ENCODE measurements at places on chromosomes 7 and 10.

DNA sequence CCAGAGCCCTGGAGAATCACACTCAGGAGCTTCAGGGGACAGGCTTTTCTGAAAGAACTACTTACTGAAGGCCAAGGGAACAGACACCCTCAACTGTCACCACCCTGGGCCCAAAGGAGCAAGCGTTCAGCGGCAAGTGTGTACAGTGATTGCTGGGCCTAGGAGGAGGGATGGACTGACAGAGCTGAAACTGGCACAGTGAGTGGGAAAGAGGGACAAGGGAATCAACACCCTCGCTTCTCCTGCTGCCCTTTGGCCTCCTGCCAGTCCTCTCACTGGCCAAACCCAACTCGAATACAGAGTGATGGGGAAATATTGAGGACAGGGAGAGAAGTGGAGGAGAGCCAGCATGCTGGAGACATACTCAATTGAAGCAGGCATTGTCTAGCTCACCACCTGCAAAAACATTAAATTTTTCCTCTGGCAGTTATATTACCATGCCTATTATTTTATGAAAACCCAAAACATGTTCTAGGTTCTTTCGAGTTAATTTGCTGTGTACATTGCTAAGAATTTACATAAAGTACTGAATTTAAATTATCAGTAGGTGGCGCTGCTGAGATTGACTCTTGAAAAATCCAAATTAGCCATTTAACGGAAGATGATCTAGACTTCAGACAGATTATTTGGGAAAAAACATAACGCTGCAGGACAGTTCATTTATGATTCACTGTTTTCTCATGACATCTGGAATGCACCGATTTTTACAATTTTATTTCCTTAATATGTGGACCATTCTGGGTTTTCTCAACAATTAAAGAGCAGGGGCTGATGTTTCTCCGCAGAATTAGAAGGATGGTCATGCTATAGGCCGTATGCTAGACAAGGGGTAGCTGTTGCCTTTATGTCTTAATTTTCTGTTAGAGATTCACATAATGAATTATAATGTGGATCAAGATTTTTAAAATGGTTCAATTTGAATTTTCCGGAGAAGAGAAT, 14.7 kb upstream of the TMEM236 start:
- DNase-seq = peak; percentile 43

- DNase-seq = no peak
Measured at GRCh38 chr10:34581801-34582532, 233.1 kb downstream of the PARD3 start.

DNA sequence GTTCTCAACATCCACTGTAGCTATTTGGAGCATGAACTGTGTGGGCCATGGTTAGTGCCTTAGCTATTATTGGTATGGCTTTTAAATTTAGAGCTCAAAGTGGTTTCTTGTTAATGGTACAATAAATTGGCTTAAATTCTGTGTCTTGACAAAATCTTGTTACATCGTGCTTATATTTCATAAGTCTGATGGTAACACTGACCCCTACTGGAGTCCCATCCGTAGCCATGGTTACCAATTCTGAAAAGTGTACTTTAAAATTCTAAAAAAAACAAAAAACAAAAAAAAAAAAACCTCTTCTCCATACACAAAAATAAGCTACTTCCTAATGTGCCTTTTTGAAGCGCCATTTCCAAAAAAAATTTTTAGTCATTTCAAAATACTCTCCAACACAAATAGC, 6.4 kb upstream of the RPP30 start:
- DNase-seq = no peak

DNA sequence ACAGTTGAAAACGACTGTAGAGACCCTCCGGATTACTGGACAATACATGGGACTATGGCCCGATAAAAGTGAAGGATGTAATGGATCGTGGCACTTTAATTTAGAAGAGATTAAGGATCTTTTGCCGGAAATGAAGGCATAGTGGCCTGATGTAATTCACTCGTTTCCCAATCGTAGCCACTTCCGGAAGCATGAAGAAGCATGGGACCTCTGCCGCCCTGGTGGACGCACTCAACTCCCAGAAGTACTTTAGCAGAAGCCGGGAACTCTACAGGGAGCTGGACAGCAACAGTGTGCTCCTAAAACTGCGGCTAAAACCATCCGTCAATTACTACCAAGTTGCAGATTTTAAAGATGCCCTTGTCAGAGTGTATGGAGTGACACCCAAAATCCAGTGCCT, 59.6 kb upstream of the NUPR2 start:
- DNase-seq = no peak

DNA sequence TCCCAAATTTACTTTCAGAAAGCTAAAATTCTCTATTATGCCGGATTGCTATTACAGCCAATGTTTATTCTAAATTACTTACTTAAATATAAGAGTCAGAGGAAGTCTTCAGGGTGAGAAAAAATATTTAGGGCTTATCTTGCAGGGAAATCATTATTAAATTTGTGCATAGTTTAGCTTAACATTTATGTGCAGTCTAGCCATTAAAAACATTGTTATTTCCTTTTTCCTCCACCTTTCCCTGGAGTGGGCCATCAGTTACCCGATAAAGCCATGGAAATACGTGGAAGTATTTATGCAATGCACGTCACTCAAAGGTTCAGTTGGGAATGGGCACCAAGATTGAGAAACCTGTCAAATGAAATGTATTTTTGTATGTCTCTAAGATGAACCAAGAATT, 9.5 kb upstream of the TAS2R60 start:
- no peak for DNase-seq

DNA sequence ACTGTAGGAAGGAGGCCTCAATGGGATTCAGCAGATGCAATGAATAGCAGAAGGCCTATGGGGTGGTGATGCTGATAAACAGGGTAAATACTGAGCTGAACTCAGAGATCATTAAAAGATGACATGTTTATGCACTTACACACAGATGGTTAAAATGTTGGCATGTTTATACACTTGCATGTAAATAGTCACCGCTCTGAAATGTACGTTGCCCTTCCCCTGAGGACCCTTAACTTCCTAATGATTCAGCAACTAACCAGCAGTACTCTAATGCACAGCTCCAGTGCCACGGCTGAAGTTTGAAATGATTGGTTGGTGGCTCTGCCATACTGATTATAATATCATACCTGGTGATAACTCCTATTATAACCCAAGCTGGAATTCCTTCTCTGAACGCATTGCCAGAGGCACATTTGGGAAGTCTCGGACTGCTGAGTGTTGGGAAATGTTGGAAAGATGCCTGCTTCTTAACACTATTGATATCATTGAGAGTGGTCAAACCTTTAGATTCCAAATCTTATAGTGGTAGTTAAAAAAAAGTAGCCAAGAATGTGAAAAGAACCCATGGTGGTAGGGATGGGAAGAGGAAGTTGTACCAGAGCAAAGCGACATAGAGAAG, 3.7 kb upstream of the CAV1 start:
- DNase-seq = no peak

DNA sequence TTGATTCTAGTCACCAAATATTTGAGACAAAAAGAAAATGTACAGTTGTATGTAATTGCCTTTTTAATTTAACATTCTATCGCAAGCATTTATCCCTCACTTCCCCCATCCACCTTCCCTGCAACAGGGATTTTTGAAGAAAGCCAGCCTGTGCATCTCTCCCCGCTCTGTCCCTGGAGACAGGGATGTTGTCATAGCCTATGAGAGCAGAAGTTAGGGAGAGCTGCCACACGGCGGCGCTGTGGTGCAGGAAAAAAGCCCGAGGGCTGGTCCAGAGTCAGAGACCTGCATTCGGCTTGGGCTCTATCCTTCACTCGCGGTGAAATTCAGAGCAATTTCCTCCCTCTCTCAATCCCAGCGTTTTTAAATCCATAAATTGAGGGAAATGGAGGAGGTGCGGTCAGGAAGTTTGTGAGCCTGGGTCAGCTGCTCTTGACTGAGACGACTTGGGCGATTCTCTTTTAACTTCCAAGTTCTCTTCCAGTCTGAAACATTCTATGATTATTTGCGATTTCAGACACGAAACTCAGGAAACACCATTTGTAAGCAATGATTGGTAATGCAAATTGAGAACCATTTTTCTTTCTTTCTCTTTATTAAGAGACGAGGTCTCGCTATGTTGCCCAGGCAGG, 17.5 kb downstream of the HKDC1 start:
- peak; percentile 90 for DNase-seq

- no peak for DNase-seq
Measured at GRCh38 chr10:70564901-70565351, 37.6 kb downstream of the PRF1 start.

GRCh38 chr7:29988424-29989256, 961 bp downstream of the SCRN1 start:
- DNase-seq = peak; percentile 69

All from midbrain (tissue), 1 donor.